ENCODE measurements at places on chromosomes 5 and 9. TPM values are rescaled to one million over a fixed set of nuclear protein-coding genes. Genes with fewer than 3 reads are reported as not detected.

Gene CARTPT
- not detected for total RNA-seq

Gene KLF4
- 14.2 TPM for total RNA-seq

Gene LCP2
- total RNA-seq, result not detected

Gene GFI1B
- total RNA-seq, result 0.15 TPM

Gene RLN2
- 0.19 TPM for total RNA-seq

Gene FBXW11
- 35.7 TPM for total RNA-seq

Gene PIK3R1
- total RNA-seq, result 9.6 TPM

Gene PCDHGA11
- not detected for total RNA-seq

Gene SHLD3
- total RNA-seq, result 2.8 TPM

Gene SLIT3
- total RNA-seq, result 21.9 TPM

Gene GPR150
- 0.08 TPM for total RNA-seq

Gene IL5
- total RNA-seq, result not detected

Gene TMOD1
- total RNA-seq, result 3.0 TPM

Gene AFF4
- 23.1 TPM for total RNA-seq

Gene ANKDD1B
- not detected for total RNA-seq

Gene MARCHF3
- total RNA-seq, result 0.90 TPM

Gene NACC2
- 32.3 TPM for total RNA-seq

Gene PCDHB5
- 1.5 TPM for total RNA-seq

Gene AQP7
- total RNA-seq, result 0.31 TPM

Gene ESM1
- not detected for total RNA-seq

Gene UBAP2
- 45.1 TPM for total RNA-seq

Gene LRSAM1
- total RNA-seq, result 8.0 TPM

Gene PLPP7
- not detected for total RNA-seq

Gene FUBP3
- total RNA-seq, result 48.8 TPM

Gene CCDC69
- 2.4 TPM for total RNA-seq

Gene NUTM2G
- not detected for total RNA-seq

Gene PPP3R2
- not detected for total RNA-seq

Gene PDZD2
- total RNA-seq, result 0.21 TPM

Gene PCDHB9
- total RNA-seq, result not detected

Gene LCN9
- not detected for total RNA-seq

Gene ETF1
- total RNA-seq, result 150 TPM

Gene PRR16
- total RNA-seq, result not detected

Gene GNE
- total RNA-seq, result 14.5 TPM

Gene ZNF474
- total RNA-seq, result 0.46 TPM

Gene GRXCR2
- total RNA-seq, result not detected

Gene PLAC8L1
- total RNA-seq, result 0.49 TPM

Gene OR1J2
- not detected for total RNA-seq

Gene TOR4A
- 28.5 TPM for total RNA-seq

Gene SPRY4
- total RNA-seq, result 7.9 TPM

Gene PAEP
- 0.20 TPM for total RNA-seq

Gene SCAMP1
- total RNA-seq, result 27.8 TPM

Gene PPP2R2B
- not detected for total RNA-seq

Gene GNPDA1
- 70.8 TPM for total RNA-seq

Gene LCN1
- not detected for total RNA-seq

Gene FLT4
- 2.2 TPM for total RNA-seq

All from A549 treated with DMSO at 1 μM for 4 hours (cell line).